Upper lobe of right lung (tissue), 1 donor: ENCODE measurements at places on chromosomes 11 and 22. TPM values are rescaled to one million over a fixed set of nuclear protein-coding genes. Genes with fewer than 3 reads are reported as not detected.

The CACNA1I gene
- 0.32 TPM for total RNA-seq

The MCHR1 gene
- total RNA-seq, result not detected

The LGR4 gene
- 7.5 TPM for total RNA-seq

The IFITM1 gene
- 128 TPM for total RNA-seq

The CFAP300 gene
- total RNA-seq, result 2.3 TPM

The DENND6B gene
- 9.3 TPM for total RNA-seq

The RBMXL2 gene
- not detected for total RNA-seq

The YAP1 gene
- total RNA-seq, result 127 TPM

The SCN2B gene
- total RNA-seq, result 2.5 TPM

The CAPN1 gene
- 179 TPM for total RNA-seq

The ZNF195 gene
- total RNA-seq, result 20.0 TPM

The PPFIA1 gene
- total RNA-seq, result 73.3 TPM

The F2 gene
- total RNA-seq, result not detected
